T-helper 22 cell (primary cell): ENCODE measurements at places on chromosomes 6 and 20.
A peak's percentile ranks its signal among the peaks of the same experiment; 100 is the strongest.

DNA sequence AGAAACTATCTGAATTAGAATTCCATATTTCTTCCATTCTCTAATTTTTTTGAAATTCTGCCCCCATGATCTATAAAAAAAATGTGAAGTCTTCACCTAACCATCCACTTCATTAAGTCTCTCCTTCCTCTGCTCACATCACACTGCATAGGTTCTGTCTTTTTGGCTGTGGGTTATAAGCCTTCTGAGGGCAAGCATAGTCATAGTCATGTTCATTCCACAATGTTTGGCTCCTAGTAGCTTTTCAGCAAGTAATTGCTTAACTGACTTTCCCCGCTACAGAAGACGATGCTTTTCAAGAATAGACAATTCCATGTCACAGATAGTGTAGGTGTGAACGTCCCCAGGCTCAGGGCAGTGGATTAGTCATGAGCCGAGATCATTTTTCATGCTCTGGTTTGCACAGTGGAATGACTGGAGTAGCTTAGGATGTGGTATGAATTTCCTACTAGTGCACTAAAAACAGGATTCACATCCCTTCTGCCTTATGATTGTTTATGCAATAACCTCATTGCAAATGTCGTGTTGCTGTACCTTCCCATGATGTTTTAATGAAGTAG is 29.1 kb downstream of the WRNIP1 start:
- no peak for DNase-seq

- DNase-seq: no peak
Observed at GRCh38 chr6:56025795-56026194, 150.4 kb upstream of the BMP5 start.

DNA sequence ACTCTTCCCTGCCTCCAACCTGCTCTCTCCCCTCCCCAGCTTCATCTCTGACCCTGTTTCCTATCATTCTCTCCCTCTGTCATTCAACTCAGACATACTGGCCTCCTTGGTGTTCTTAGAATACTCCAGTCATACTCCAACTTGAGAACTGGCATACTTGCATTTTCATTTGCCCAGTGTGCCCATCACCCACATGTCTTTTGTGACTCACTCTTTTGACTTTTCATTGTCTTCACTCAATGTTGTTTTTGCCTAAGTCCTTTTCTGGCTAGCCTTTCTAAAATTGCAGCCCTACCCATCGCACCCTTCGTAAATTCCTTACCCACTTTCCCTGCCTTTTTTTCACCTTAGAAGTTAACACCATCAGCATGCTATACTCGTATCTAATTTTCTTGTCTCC is 77.0 kb upstream of the CD2AP start:
- no peak for DNase-seq

GRCh38 chr6:31898383-31899011 is 999 bp upstream of the EHMT2 start:
- DNase-seq: no peak

GRCh38 chr6:138814179-138814834 is 18.4 kb downstream of the ECT2L start:
- DNase-seq: no peak

DNA sequence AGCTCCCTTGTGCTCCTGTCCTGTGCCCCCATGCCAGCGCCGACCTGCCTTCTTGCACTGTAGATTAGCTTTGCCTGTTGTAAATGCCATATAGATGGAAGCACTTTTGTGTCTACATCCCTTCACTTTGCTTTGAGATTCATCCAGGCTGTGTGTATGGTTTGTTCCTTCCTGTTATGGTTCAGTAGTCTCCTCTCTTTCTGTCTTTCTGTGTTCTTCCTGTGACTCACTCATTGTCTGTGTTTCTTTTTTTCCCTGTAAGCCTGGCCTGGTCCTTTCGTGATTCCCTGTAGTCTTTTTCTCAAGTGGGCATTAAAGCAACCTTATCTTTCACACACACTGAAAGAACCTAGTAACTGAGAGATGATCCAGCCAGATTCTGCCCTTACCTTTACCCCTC is 66.6 kb downstream of the JARID2 start:
- no peak for DNase-seq

GRCh38 chr6:145734486-145735355 is 599 bp downstream of the EPM2A start:
- peak; percentile 29 for DNase-seq

GRCh38 chr20:32168184-32168910 is 39.2 kb downstream of the PLAGL2 start:
- no peak for DNase-seq

- no peak for DNase-seq
Observed at GRCh38 chr20:33669873-33670640, 3.3 kb downstream of the ACTL10 start.

- DNase-seq: no peak
Observed at GRCh38 chr20:8168785-8169288, 36.8 kb downstream of the PLCB1 start.

DNA sequence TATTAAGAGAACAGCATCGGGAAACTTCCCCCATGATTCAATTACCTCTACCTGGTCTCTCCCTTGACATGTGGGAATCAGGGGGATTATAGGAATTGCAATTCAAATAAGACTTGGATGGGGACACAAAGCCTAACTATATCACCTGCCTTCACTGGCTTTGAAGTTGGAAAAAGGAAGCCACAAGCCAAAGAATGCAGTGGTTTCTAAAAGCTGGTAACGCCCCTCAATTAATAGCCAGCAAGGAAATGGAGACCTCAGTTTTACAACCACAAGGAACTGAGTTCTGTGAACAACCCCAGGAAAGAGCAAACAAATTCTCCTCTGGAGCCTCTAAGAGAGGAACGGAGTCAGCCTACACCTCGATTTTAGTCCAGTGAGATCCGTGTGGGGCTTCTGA is 244.1 kb downstream of the TFAP2A start:
- DNase-seq: no peak

DNA sequence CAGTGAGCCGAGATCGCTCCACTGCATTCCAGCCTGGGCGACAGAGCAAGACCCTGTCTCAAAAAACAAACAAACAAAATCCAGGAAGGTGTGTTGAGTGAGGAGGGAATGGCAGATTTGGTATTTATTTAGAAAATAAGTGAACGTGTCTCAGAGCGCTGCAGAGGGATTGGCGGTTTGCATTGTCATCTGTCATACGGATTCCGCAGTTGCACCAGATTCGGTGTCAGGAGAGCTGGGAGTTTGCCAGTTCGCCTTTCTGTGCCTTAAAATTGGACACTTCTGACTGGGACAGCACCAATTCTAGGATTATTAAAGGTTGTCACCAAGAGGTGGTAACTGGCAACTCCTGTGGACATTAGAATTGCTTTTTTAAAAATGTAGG is 912 bp downstream of the SNRNP48 start:
- DNase-seq: no peak

- no peak for DNase-seq
Observed at GRCh38 chr6:116631379-116631990, 15.2 kb downstream of the RSPH4A start.

- DNase-seq: no peak
Observed at GRCh38 chr20:53513168-53513488, 80.5 kb downstream of the ZNF217 start.

DNA sequence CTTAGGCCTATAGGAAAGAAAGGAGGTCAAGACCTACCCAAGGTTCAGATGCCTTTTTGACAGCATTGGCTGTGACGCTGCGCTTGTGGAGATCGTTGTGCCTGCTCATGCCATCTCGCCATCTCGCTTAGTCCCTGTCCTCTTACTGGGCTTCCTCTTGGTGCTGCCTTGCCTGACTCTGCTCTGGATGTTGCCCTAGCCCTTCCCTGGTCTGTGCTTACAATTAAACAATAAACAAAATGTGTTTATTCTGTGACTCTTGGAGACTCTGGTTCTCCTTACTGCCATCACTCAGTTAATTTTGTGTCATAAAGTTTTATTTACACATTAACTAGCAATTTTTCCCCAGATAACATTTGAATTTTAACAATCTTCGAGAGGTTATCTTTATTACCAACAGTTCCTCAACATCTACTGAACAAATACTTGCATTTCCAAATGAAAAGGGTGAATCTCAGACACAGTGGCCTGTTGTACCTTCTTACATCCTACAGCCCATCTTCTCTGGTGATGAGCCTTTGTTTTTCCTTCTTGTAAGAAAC is 11.6 kb downstream of the AFDN start:
- no peak for DNase-seq

- no peak for DNase-seq
Observed at GRCh38 chr6:20236909-20237600, 24.8 kb upstream of the MBOAT1 start.

GRCh38 chr6:12717356-12717755 is 789 bp downstream of the PHACTR1 start:
- DNase-seq: no peak

GRCh38 chr6:16224409-16224808 is 14.0 kb upstream of the GMPR start:
- DNase-seq: no peak

DNA sequence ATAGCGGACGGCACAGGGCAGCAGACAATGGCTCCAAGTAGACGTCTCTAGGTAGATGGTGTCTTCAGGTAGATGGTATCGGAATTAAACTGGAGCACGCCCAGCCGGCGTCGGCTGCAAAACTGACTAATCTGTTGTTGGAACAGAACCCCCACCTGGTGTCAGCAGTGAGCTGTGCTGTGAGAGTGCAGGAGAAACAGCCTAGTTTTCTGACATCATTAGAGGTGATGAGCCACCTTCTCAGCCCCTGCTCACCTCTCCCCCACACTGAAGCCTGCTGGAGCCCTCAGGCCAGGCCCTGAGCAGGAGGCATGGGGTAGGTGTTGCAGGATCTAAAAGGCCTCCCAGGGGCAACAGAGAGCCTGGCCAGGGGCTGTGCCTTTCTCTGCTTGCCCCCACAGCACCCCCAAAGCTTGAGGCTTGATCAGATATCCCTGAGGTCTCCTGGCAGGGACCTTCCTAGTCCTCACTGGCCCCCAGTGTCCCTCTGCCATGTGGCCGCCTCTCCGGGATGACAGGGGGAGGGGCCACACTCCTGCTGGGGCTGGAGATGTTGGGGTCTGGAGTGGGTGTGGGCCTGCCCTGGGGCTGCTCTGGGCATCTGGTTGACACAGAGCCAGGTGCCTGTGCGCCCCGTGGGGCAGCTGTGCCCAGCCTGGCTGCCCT is 6.9 kb upstream of the HELZ2 start:
- peak; percentile 45 for DNase-seq

GRCh38 chr6:129709196-129709768 is 695 bp downstream of the ARHGAP18 start:
- no peak for DNase-seq

DNA sequence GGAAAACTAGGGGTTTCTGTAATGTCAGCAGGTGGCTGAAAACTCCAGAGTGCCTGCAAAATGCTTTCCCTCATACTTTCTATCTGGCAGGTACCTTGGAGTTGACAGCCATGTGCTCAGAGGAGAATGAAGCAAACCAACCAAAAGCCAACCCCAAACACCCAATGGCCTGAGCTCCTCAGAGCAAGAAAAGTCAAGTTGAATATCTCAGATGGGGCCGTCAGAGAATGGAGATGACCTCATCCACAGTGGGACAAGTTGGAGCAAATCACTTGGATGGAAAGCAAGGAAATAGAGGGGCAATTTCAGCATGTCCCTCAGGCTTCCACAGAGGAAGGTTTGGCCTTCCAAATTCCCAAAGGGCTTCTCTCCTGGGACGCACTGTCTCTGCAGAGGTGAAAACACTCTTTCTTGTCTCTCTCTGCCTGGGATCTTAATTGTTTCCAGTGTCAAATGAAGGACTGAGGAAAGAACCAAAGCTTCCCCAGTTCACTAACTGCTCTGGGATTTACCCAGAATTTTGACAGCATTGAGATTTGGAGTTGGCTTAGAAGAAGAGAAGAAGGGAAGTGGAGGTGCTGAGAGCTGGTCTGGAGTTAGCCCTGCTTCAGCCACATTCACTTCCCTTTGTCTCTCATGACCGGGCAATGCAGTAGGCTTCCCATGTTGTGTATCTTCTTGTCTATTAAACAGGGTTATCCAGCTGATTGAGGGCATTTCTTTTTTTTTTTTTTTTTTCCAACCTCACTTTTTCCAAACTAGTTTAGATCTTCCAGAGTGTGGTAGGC is 42.2 kb downstream of the PRND start:
- no peak for DNase-seq

DNA sequence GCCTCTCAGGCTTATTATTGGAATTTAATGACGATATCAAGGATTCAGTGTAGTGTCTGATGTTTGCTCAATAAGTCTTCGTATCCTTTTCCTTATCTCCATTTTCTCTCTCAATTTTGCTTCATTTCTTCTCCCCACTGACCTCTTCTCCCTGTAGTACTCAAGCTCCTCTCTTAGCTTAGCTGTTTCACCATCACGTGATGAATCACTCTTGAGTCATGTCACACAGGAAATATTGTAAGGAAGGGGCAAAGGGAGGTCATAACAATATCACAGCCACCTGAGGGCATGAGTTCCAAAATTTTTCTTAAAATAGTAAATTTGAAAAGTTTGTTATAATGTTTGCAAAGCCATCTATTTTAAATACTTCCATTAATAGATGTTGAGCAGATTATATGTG is 392.2 kb upstream of the MARCKS start:
- no peak for DNase-seq

GRCh38 chr20:53617791-53618489 is 24.3 kb upstream of the ZNF217 start:
- DNase-seq: no peak

- DNase-seq: no peak
Observed at GRCh38 chr6:139977887-139978332, 603.5 kb upstream of the CITED2 start.

DNA sequence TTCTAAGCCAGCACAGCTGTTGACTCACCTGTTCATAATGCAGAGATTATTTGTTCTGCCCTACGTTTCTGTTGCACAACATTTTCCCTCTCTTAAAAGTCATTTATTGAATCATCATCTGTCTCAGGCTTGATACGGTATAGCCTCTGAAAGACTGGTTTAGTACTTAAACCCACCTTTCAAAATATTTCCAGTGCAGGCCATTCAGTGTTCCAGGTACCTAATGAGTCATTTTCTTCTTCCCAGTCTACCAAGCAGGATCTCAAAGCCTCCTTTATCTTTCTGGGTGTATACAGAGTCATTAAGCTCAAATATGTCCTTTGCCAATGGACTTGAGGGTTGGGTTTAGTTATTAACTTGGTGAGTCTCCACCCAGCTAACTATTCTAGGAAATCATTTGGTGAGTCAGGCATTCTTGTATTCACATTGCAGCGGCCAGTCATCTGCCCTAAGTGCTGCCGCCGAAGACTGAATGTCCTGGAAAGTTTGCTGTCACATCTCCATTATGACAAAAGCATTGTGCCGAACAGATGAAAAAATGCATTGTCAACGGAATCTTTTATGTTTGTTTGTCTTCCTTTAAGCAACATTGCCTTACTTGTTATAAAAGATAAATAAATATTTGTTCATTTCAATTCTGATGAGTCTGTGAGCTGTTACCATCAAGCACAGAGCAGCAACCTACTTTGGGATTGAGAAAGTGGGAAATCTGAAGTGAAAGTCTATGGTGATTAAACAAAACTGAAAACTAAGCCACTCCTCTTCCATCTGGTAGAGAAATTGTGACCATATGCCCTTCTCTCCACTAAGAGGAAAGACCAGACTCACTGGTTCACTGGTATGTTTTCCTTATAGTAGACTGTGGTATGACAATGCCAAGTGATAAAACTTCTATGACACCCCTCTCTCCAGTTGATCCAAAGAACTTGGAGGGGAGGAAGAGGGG is 14.3 kb upstream of the FAM135A start:
- DNase-seq: no peak
